Spinal cord (tissue), 10 donors: ENCODE measurements at places on chromosomes 11 and 22.

GRCh38 chr11:115939731-115940421 lies 435.7 kb upstream of the CADM1 start:
- DNase-seq = no peak

- no peak for DNase-seq
Measured at GRCh38 chr22:41234815-41235695, 5.7 kb downstream of the CHADL start.

GRCh38 chr22:19287889-19288288 lies 3.6 kb downstream of the CLTCL1 start:
- no peak for DNase-seq

DNA sequence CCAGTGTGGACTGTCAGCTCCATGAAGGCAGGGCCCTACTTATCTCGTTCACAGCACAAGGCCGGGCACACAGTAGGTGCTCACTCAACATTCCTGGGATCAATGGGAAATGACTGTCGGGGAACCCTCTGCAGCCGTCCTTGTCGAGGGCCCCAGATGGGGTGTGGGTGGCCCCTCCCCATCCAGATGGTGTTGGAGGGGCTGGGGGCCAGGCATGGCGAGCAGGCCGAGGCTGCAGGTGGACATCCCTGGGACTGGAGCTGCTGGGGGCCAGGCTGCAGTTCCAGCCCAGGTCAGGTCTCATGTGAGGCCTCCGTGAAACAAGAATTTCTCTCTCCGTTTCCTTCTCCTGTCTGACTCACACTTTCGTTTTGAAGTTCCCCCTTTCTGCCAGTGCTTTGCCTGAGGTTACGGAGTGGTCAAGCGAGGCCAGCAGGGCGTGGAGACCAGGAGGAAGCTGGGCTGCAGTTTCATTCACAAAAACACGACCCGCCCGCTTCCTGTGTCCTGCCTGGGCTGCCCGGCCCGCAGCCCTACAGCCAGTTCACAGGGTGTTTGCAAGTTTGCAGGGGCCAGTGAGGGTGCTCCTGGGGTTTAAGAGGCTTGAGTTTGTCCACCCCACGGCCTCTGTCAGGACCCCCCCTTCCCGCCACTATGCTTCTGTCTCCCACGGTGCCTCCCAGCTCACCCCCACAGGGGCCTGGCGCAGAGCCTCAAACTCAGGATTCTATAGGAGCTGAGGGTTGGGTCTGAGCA lies 4.5 kb downstream of the MYEOV start:
- DNase-seq = no peak

DNA sequence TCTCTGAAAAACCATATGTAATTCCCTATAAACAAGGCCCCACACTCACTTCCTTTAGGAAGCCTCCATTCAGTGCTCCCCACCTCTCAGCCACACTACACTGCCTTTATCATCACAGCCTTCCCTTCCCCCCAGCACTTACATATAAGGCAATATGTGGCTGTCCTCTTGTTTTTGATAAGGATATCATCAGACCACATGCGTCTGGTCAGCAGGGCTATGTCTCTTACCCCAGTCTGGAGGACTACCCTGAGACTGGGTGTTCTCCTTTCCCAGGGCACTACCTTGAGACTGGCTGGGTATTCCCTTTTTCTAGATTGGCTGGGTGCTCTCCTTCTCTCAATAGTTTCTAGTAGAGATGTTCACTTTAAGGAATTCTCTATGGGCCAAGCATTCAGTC lies 7.8 kb downstream of the KCNE3 start:
- no peak for DNase-seq

DNA sequence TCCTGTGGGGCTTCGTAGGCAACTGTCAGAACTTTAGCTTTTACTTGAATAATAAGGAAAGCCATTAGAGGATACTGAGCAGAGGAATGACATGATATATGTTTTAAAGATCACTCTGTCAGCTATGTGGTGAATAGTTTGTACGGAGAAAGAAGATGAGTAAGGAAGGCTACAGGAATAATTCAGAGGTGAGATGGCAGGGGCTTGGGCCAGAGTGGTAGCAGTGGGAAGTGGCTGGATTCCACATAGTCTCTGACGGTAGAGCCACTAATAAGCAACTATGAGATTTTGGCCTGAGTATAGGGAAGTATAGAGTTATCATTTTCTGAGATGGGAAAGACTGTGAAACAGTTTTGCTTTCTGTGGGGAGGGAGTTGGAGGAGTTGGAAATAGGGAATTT lies 93.9 kb upstream of the MTMR2 start:
- no peak for DNase-seq

- DNase-seq = no peak
Measured at GRCh38 chr22:37381489-37381888, 45.8 kb downstream of the ELFN2 start.

- DNase-seq = no peak
Measured at GRCh38 chr11:6228520-6228919, 5.9 kb downstream of the FHIP1B start.

DNA sequence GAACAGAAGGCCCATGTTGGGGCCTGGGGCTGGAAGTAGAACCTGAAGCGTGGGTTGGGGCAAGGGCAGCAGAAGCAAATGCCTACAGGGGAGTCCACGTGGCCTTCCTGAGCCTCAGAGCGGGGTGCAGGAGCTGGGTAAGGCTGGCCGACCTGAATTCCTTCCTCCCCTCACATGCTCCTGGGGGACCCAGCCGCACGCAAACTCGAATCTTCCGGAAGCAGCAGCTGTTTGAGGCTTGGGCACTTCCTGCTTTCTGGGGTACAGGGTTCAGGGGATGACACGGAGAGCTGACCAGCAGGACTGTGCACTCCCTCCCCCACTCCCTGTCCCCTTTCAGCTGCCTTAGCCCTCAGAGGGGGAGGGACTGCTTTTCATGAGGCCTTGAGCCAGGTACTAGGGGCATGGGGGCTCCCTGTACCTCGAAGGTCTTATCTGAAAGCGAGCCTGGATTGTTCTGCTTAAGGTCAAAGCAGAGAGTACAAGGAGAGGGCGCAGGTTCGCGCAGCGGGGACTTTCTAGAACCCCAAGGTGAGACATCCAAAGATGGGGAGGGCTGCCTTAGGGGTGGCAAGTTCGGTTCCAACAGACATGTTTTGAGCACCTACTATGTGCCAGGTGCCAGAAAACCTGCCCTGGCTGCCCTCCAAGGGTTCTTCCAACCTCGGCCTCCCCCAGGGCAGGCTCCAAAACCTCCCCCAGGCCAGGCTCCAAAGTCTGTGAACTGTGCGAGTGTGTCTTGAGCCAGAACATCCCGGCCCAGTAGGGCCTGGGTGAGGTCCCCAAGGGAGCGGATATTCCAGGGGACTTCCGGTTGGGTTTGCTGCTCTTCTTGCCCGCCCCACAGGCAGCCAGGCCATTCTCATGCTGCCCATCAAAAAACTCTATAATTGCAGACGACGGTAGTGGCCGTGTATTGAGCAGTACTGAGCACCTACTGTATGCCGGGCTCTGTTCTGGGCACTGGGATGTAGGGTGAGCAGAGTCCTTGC lies 1.7 kb downstream of the NCF4 start:
- DNase-seq = no peak

- no peak for DNase-seq
Measured at GRCh38 chr11:44692460-44692859, 34.3 kb upstream of the TSPAN18 start.

- no peak for DNase-seq
Measured at GRCh38 chr11:68133761-68134160, 12.6 kb upstream of the CHKA start.

DNA sequence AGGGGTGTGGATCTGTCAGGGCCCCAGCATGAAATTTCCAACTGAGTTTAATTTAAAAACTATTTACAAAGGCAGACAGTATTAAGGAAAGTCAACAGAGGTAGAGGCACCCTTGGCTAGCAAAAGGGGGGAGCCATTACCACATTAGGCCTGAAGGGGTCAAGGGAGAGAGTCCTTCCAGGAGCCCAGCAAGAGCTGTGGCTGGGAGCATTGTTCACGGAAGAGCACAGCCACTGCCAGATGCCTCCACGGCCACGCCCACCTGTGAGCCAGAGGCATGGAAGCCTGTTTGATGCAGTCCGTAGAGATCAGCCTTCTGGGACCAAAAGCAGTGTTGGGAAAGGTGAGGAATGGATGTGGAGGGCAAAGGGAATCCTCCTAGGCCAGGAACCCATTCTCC lies 102.6 kb downstream of the GALNT18 start:
- DNase-seq = no peak

DNA sequence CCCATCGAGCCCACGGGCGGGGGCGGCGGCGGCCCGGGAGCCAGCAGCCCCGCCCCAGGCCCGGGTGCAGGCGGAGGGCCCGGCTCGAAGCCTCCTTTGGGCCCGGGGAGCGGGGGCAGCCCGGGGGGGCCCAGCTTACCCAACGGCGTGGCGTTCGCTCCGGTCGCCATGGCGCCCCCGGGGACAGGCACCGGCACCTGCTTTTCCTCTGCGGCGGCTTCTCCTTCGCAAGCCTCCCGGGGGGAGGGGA lies 194 bp downstream of the SF1 start:
- no peak for DNase-seq

GRCh38 chr11:122095681-122096262 lies 20.2 kb downstream of the BLID start:
- no peak for DNase-seq
